ENCODE measurements at places on chromosomes 1 and 21.

DNA sequence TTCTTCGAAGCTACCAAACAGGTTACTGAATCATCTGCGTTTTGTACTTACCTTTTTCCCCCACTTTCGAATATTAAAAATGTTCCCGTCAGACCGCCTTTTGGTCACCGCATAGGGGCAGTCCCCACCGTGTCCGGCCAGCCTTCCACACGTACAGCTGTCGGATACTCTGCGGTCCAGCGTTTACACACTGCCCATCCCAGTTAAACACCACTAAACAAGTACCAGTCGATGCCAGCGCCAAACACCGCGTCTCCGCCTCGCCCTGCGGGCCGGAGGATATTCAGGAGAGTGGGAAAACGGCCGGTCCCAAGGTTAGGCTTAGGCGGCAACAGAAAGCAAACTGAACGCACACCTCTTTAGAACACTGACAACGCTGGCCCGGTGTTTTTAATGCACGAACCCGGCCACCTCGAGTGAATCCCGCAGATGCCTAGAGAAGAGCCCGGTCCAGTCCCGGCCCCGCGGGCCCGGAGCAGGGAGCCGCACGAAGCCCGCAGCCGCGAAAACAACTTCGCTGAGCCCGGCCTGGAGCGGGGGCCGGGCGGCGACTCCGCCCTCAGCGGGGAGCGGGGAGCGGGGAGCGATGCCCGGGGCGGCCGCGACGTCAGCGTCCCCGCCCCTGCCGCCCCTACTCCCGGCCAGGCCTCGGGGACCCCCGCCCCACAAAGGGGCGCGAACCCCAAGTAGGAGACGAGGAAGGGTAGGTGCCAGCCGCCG is 730 bp upstream of the PHF13 start:
- DNase-seq: no peak

DNA sequence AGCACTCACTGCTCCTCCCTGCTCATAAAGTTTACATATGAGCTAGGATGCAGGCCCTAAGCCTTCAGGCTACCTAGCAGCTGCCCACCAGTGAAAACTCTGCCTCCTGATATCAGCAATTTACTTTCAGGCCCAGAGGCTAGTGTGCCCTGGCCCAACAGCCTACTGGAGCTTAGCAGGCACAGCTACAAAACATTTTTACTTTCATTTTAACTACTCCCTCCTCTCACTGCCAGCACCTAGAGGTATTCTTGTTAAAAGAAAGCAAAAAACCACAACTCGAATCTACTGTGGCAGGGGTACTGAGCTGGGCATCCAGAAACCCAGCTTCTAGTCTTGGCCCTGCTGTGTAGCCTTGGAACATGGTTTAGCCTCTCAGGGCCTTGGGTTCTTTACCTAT is 5.8 kb upstream of the LORICRIN start:
- no peak for DNase-seq

DNA sequence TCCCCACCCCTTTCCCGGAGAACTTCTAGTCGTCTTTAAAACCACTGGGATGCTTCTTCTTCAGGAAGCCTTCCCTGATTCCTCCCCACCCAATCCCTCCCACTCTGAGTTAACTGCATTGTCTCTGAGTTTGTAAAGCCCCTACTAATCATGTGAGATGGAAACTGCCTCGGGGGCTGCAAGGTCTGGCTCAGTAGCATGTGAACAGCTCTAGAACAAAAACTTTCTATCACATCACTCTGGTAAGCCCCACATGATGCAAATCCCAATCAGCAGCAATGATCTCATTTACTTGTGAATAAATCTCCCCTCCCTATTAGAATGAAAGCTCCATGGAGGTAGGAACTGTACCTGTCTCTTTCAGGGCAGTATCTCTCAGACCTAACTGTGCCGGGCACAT is 141.0 kb upstream of the JUN start:
- DNase-seq: no peak

DNA sequence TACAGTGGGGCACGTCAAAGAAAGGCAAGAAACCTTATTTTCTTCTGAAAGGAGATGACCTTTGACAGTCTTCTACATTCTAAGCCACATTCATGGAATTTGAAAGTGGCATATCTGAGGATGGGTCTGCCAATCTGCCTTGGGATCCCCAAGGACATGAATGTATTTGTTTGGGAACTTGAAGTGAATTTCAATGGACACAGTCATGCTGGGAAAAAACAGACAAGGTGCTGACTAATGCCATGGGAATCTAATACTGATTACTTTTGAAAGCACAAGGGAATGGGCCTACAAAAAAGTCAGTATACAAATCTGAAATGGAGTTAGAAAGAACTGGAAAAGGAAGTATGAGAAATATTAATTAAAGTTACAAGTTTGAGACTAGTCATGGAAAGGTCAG is 128.8 kb downstream of the KCNJ6 start:
- no peak for DNase-seq

DNA sequence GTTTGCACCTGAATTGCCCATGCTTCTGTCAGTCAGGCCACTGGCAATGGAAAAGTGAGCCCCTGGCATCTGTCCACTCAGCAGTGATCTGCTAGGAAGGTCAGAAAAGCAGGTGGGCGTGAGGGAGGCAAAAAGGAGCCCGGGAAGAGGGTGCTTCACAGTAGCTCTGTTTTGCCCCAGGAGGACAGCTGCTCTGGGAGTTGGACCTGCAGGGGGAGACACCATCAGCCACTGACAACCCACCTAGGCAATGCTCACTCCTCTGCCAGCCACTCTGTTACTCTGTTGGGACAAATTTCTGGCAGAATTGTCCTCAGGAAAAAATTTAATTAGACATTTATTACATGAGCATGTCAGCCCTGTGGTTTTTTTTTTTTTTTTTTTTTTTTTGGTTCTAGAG is 146.4 kb downstream of the LRIG2 start:
- DNase-seq: no peak
